ENCODE measurements at places on chromosomes 4 and X.
A peak's percentile ranks its signal among the peaks of the same experiment; 100 is the strongest.

DNA sequence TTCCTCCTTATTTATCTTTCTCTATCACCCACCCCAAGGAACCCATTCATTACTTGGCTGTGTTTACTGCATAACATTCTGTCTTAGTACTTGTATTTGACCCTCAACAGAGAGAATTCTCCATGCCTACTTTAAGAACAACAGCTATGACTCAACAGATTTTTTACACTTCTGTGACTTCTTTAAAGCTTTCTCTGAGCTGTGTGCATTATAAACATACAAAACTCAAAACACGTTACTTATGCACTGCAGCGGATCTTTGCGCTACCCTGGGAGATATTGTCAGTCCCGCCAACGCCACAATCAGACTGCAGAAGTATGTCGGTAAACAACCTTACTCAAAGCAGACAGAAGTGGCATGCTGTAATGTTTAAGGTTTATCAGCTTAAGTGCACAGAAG, 35.1 kb downstream of the PRKX start:
- no peak for DNase-seq

DNA sequence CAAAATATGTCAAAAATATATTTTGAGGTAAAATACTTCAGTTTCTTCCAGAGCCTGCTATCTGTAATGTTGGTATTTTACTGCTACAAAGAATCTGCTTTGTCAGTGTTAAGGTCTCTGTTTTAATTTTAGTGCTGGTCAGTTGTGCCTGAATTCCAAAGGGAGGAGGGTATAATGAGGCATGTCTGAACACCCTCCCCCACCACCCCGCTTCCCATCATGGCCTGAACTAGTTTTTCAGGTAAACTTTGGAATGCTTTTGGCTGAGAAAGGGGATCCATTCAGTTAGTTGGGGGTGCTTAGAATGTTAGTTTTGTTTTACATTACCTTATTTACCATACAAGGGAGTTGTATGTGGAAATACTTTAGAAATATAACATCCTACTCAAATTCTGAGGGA, 158.5 kb downstream of the MID1IP1 start:
- no peak for DNase-seq

DNA sequence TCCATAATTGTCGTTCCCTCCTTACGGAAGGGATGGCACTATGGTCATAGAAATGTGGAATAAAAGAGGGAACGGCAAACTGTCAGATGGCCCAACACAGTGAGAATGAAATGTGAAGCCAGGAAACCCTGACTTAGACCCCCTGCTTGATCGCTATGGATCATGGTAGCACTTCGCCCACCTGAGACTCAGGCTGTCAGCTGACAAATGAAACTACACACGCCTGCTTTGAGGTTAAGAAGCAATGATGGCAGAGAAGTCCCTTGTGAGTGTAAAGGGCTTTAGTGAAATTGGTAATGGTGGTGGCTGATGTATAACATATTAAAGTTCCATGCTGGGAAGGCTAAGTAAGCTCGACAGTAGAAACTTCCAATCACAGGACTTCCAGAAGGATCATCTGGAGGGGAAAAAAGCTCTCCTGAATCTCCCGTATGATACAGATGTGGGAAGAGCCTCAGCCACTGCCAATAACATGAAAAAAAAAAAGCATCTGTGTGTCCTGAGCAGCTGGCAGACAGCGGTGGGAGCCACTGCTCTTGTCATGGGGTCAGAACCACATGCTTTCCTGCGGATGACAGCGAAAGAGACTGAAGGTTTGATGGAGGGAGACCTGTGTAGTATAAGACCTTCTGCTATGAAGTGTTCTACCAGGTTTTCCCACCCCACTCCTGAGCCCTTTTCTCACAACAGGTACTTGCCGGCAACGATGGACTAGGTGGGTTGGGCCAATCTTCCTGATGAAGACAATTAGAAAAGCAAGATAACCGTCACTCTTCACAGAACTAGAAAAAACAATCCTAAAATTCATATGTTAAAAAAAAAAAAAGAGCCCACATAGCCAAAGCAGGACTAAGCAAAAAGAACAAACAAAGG, 107.6 kb downstream of the AFAP1 start:
- no peak for DNase-seq

- DNase-seq = no peak
Measured at GRCh38 chr4:1608821-1609500, 75.2 kb downstream of the FAM53A start.

GRCh38 chrX:42704454-42704853, 73.5 kb downstream of the PPP1R2C start:
- DNase-seq = peak; percentile 17

GRCh38 chr4:174398728-174399127, 115.0 kb downstream of the CEP44 start:
- no peak for DNase-seq

- DNase-seq = no peak
Measured at GRCh38 chr4:146123231-146123630, 52.3 kb upstream of the LSM6 start.

- no peak for DNase-seq
Measured at GRCh38 chrX:122739770-122740169, 444.3 kb upstream of the GRIA3 start.

DNA sequence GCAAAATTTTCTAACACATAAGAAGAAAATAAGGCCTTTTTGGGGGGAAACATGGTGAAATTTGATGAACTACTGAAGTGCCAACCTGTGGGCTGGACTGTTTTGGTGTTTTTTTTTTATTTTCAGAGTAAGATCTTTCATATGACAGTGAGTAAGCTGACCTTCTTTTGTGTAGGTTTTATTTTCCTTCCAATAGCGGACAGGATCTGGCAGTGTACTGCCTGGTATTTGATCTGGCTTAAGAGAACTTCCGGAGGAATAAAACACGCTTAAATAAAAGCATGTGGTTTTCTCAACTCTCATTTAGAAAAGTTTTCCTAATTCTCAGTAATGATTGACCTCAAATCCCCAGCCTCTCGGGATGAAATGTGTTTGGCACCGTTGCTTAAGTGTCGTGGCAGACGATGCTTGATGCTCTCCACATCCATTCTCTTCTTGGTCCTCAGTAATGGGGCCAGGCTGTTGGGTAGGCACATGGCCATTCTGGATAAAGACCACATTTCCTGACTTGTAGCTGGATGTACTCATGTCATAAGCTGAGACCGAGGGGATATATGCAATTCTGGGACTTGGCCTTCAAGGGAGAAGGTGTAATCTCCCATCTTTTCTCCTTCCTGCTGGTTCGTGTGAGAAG, 65.6 kb upstream of the PDLIM3 start:
- DNase-seq = no peak

DNA sequence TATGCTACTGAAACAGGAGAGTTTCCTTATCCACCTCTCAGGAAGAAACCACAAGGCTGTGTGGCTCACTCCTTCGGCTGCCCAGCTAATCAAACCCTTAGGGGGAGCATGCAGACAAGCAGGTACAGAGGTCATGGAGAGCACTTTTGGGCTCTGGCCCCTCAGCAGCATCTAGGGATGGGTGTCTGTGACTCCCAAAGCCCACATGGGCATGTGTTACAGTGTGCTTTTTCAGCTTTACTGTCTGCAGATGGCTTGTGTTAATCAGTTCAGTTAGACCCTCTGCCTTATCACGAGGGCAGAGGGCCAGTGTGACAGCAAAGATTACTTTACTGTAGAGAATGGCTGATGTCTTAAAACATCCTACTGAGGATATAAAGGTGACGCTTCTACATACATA, 447.4 kb downstream of the PCDH10 start:
- DNase-seq = no peak

DNA sequence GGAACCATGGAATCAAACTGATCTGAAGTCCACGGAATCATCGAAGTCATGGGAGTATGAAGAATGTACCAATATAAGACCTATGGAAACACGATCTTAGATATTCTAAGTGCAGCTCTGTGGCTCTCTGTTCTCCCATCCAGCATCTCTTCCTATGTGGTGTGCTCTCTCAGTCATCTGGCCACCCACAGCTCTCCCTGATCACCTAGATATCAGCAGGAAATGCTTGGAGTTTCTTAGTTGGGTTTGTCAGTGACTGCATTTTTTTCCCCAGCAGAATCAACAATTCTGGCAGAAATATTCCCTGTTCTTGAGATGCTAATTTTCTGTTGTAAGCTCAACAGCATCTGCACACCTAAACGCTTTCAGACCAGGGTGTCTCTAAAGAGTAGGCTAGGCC, 94.1 kb downstream of the GC start:
- DNase-seq = no peak

DNA sequence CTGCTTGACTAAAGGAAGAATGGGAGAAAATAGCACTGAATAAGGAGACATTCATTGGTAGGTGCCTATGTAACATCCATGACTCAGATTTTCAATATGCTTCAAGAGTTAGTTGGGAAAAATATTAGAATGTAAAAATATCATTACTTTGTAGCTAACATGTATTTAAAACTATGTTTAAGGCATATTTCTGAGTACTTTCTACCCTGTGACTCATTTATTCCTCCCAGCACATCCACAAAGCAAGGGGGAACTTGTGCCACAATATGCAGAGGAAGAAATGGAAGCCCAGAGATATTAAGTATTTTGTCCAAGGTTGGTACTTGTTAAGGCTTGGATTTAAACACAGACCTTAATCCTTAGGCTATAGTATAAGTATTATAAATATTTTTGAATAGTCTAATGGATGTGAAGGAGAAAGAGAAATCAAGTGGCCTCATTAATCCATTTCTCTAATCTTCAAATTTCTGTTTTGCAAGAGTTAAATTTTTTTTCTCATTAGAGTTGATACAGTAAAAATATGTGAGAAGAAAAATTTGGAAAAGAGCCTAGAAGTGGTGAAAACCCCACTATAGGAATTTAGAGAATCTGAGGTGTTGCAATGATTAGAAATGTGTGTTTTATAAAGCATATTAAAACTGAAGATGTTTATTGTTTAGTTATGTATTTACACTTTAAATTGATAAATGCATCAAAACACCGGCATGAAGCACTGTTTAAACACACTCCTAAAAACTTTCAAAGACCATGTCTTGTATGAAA, 149.3 kb upstream of the GYPA start:
- peak; percentile 17 for DNase-seq

DNA sequence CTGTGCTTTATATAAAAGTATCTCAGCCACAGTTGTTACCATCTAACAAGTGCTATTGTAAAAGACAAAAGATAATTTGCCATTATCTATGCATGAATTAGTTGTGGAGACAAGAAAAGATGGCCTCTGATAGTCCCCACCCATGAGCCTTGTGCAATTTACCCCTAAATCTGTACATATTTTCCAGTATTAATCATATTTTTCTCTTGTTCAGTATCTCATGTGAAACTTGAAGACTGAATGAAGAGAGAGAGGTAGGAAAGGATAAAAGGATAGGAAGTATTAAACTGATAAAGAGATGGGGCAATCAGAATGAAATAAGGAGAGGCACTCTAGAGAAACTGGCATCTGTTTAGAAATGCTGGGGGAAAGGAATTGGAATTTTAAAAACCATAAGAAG, 3.7 kb downstream of the MYOZ2 start:
- DNase-seq = no peak

- no peak for DNase-seq
Measured at GRCh38 chrX:45715748-45716147, 515.1 kb upstream of the DIPK2B start.

DNA sequence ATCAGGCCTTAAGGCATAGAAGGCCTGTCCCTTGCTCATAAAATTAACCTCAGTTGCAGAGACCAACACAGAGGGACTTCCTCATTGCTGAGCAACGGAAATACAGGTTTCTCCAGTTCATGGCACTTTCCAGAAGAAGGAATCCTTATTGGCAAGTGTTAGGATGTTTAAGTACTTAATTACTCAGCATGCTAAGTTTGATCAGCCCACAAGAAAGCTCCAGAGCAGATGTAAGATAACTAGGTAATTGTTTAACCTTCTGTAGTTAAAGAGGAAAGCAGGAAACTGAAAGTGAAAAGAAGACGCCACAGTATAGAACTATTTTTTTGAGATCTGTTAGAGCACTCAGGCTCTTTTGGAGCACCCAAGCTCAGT, 33.5 kb downstream of the SMS start:
- no peak for DNase-seq

DNA sequence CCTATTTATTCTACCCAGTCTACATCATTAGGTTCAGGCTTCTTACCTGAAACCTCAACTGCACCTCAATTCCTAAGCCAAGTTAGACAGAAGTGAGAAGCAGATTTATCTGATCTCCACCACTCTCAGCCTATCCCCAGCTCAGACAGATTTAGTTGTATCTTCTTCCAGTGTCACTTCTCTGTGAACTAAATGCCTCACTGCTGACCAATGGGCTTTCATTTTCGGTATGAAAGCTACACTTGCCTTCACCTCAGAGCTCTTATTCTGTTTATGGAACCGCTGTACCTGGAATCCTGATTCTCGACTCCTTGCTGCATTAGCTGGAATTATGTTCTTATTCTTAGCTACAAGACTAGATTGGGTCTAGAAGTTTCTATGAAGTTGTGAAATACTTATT, 833.2 kb downstream of the CCSER1 start:
- no peak for DNase-seq

DNA sequence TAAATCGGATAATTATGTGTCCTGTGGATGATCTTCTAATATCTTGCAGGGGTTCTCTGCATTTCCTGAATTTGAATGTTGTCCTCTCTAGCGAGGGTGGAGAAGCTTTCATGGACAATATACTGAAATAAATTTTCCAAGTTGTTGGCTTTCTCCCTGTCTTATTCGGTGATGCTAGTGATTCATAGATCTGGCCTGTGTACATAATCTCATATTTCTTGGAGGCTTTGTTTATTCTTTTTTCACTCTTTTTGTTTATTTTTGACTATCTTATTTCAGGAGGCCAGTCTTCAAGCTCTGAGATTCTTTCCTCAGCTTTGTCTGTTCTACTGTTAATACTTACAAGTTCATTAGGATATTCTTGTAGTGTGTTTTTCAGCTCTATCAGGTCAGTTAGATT, 20.7 kb upstream of the CLGN start:
- DNase-seq = no peak

DNA sequence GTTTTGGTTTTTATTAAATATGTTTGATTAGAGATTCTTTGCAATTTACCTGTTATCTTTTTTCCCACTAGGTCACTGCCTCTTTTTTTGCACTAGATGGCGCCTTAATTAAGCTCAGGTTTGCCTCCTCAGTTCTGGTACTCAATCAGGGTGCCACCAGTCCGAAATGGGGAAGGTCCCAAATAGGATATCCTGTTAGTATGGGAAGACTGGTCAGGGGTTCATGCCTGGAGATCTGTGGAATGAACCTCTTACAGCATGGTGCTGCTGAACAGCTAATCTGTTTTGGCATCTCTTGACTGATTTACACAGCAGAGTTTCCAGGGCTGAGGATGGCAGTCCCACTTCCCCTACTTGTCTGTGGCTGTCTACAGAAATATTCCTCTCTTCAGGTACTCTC, 24.2 kb upstream of the VSIG1 start:
- no peak for DNase-seq
